ENCODE measurements at places on chromosomes 12 and 14. TPM values are rescaled to one million over a fixed set of nuclear protein-coding genes. Genes with fewer than 3 reads are reported as not detected.

DNA sequence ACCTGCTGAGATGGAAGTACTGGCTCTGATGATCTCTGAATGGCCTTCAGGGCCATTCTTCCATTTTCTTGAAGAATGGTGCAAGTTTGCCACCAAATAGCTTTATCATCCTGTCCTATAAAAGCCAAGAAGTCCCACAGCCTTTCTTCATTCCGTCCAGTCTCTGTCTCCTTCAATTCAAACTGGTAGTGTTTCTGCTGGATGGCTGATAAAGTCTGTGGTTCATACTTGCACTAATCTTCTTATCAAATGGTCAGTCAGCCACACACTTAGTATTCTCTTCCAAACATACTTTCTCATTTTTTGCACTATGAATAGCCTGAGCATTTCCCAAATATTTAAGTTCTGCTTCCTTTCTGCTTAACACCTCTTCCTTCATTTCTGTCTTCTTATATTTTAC is 39.4 kb upstream of the BEGAIN start:
- no peak for DNase-seq

GRCh38 chr14:94388384-94389103 is at the start of gene SERPINA1:
Gene SERPINA1 (minus strand): TSS chr14:94388602. CDS start chr14:94383237, 5,365 bp downstream.
- no peak for DNase-seq

DNA sequence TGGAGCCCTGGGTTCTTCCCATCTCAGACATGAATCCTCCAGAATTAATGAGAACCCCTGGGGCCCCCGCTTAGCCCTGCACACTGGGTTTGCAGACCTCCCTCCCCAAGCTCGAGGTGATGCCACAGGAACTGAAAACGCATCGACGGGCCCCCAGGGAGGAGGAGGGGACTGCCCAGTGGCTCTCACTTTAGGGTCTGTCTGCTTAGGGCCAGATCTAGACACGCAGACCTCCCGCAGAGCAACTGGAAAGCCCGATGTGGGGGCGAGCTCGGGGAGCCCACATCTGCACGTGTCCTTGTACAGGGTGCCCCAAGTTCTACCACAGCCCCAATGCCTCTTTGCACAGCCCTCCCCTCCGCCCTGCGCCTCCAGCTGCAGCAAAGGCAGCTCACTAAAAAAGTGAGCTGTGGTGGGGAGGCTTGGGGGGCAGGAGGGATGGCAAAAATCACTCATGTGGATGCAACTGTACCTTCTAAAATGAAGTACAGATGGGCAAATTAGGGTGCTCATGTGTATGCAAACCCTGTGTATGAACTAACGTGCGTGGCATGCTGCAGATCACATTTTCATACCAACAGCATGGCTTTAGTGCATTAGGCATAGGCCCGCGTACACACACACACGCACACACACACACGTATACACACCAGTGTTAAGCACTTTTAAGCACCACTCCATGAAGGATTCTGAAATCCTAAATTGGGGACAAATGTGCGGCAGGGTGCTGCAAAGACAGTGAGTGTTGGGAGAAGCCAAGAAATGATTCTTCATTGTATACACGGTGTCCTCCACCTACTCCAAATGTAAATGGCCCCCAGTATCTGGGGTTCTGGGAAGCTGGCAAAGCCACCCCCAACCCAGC is 99.9 kb upstream of the MAP1LC3B2 start:
- DNase-seq = no peak

GRCh38 chr12:43105426-43105981 is 446.5 kb downstream of the ADAMTS20 start:
- DNase-seq = no peak

DNA sequence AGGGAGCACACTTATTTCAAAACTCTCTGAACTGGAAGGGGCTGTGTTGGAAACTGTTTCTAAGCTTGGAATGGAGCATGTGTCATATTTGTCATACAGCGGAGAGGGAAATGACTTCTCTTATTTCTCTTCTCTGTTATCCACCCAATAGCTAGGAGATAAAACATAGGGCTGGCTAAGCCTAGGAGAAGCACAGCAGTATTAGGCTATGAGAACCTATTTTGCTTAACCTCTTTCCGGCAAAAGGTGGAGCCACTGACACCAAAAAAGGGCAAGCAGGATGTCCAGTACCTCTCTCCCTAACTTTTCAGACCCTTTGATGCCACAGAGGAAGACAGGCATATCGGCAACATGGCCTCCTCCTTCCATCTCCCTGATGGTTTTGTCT is 148.3 kb downstream of the CRADD start:
- no peak for DNase-seq

- no peak for DNase-seq
Observed at GRCh38 chr14:23617539-23617938, 18.6 kb upstream of the DHRS2 start.

KLRK1 gene
- 161 TPM for total RNA-seq

RAB3IP gene
- total RNA-seq = 39.7 TPM

PTPRR gene
- total RNA-seq = not detected
